ENCODE measurements at places on chromosomes 4 and X.
A peak's percentile ranks its signal among the peaks of the same experiment; 100 is the strongest.

DNA sequence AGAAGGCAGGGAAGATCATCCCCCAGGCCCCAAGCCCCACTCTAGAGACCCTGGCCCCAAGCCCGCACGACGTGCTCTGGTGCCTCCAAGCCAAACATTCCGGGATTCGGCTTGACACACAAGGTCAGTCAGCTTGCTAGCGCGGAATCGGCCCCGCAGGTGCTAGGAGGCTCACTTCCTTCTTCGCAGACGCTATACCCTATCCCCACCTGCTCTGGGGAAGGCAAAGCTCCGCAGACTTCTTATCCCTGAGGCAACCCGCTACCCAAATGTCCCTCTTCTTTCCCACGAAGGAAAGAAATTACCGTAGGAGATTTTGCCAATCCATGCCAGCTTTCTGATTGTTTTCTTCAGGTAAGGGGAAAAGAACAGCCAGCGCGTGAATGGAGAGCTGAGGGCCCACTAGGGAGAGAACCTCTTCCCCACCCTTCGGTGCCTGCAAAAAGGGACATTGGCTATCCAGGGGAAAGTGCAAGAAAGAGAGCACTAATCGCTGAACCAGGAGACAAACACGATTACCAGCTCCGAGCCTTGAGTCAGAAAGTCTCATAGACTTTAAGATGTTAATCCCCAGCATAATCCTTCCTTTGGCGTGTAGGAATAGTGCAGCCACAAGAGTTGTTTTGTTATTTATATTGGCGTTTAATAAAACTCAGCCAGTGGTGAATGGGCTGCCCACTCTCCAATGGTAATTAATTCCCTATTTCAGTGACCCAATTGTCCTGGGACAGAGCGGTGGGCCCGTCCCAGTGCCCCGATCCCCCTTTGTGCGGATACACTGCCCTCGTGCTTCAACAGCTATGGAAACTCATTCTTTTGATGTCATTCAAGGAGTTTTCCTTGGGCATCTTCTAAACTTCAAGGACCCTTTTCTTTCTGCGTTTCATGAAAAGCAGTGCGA lies 5.4 kb upstream of the NEUROG2 start:
- no peak for DNase-seq
- no peak overlapping the region for H3K4me3 ChIP-seq

DNA sequence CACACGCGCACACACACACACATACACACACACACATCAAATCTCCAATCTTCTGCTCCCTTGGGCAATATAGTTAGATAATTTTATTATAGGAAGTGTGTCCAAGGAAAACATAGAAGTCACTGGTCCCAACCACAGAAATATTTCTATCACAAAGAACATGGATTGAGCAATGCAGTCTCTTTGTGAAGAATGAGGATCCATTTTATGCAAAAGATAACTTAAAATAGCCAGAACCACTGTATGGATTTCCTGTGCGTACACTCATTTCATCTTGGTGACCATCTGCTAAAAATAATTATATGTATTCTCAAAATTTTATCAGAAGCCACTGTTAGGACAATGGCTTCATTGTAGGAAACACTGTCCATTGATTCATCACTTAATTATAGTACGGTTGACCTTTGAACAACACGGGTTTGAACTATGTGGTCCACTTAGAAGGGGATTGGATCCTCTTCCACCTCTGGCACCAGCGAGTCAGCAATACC lies 169.6 kb upstream of the MXRA5 start:
- H3K27ac ChIP-seq: no peak overlapping the region
- no peaks in the 10 kb centered on the region for H3K36me3 ChIP-seq
- H3K4me3 ChIP-seq: no peak overlapping the region
- DNase-seq: no peak
- H3K27me3 ChIP-seq: no peaks in the 10 kb centered on the region

DNA sequence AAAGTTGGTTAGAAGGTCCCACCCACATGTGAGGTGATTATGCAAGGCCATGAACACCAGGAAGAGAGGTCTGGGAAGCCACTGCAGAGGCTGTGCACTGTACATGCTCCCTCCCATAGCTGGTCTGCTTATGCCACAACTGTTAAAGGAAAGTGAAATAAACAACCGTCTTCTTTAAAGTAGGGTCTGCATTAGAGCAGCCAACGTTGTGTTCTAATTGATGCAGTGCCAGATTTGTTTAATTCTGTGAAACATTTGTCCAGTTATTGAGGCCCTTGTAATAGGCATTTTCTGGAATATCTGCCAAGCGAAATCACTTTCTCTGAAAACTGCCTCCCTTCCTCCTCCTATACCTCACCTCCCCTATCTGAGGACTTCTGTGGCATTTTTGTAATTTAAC lies 224.0 kb upstream of the LNX1 start:
- no peaks in the 10 kb centered on the region for H3K27me3 ChIP-seq
- no peak for DNase-seq
- no peaks in the 10 kb centered on the region for H3K36me3 ChIP-seq
- no peaks in the 10 kb centered on the region for H3K4me1 ChIP-seq
- no peak overlapping the region for H3K4me3 ChIP-seq

GRCh38 chr4:187558391-187558790 lies 437.2 kb upstream of the ZFP42 start:
- H3K36me3 ChIP-seq: no peaks in the 10 kb centered on the region
- no peak for DNase-seq
- no peak overlapping the region for H3K27ac ChIP-seq
- no peak overlapping the region for H3K4me3 ChIP-seq
- H3K4me1 ChIP-seq: no peaks in the 10 kb centered on the region
- peaks cover 2% of the 10 kb centered on the region for H3K27me3 ChIP-seq

DNA sequence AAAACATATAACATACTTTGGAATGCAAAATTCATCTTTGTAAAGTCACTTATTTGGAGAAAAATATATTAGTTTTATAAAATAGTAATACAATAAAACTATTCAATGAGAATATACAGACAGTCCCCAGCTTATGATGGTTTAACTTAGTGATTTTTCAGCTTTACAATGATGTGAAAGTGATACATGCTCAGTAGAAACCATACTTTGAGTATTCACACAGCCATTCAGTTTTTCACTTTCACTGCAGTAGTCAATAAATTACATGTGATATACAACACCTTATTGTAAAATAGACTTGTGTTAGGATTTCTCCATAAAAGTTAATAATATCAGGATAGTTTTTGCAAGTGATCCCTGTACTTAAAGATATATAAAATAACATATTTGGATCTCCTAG lies 436.0 kb downstream of the CENPC start:
- H3K27ac ChIP-seq: no peak overlapping the region
- no peaks in the 10 kb centered on the region for H3K4me1 ChIP-seq
- no peaks in the 10 kb centered on the region for H3K36me3 ChIP-seq

GRCh38 chr4:123785538-123785937 lies 388.9 kb downstream of the SPRY1 start:
- peak overlapping the region; percentile 39 for H3K4me3 ChIP-seq
- DNase-seq: peak; percentile 83
- no peaks in the 10 kb centered on the region for H3K27me3 ChIP-seq
- H3K36me3 ChIP-seq: no peaks in the 10 kb centered on the region
- peak overlapping the region; percentile 86 for H3K27ac ChIP-seq
- peaks cover 41% of the 10 kb centered on the region for H3K4me1 ChIP-seq

DNA sequence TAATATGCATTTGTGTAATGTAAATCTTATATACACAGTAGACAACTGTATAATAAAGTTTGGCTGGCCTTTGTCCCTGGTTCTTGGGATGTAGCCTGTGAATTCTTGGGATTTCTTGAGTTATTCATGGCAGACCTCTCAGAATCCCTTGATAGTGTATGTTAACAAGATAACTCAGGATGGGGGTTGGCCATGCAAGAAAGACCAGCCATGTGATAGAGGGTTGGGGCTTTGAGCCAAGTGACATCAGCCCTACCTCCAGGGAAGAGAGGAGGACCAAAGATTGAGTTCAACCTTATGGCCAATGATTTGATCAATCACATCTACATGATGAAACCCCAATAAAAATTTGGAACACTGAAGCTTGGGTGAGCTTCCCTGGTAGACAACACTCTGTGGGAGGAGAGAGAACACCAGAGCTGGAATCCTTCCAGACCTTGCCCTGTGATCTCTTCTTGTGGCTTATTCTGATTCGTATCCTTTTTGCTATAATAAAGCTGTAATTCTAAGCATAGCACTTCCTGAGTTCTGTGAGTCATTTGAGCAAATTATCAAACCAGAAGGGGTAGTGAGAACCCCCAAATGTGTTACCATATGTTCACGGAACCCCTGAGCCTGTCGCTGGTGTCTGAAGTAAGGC lies 11.3 kb downstream of the SLC2A9 start:
- no peak overlapping the region for H3K4me3 ChIP-seq
- H3K27me3 ChIP-seq: no peaks in the 10 kb centered on the region
- H3K27ac ChIP-seq: no peak overlapping the region
- no peaks in the 10 kb centered on the region for H3K36me3 ChIP-seq

- peaks cover 2% of the 10 kb centered on the region for H3K27me3 ChIP-seq
- no peak for DNase-seq
- no peaks in the 10 kb centered on the region for H3K4me1 ChIP-seq
- H3K36me3 ChIP-seq: no peaks in the 10 kb centered on the region
Measured at GRCh38 chr4:92060333-92060732, 243.4 kb upstream of the GRID2 start.

GRCh38 chr4:154658680-154659405 lies 46.4 kb upstream of the FGG start:
- no peaks in the 10 kb centered on the region for H3K4me1 ChIP-seq
- no peaks in the 10 kb centered on the region for H3K27me3 ChIP-seq
- H3K4me3 ChIP-seq: peak overlapping the region; percentile 22
- H3K36me3 ChIP-seq: no peaks in the 10 kb centered on the region

DNA sequence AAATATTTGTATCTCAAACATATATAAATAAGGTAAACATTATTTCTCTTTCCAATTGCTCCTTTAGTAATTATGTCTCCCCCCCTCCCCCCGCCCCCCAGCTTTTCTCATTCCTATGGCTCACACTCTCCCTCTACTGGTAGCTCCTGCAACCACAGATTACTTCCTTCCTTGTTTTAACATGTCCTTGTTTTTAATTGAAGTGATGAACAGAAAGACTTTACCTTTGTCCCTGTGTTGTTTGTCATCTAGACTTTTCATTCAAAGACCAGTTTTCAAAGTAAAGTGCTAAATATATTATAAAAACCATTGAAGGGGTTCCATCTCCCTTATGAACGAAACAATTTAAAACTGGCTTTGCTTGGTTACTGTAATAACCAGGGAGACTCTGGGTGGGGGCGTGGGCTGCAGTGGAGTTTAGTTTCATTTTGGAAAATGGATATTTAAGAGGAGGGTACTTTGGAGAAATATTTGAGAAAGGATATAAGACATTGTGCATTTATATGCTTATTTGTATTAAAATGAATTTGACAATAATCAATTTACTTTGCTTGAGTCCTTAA lies 352.9 kb downstream of the RAPGEF2 start:
- no peak for DNase-seq
- no peaks in the 10 kb centered on the region for H3K27me3 ChIP-seq
- no peak overlapping the region for H3K4me3 ChIP-seq
- H3K36me3 ChIP-seq: no peaks in the 10 kb centered on the region

DNA sequence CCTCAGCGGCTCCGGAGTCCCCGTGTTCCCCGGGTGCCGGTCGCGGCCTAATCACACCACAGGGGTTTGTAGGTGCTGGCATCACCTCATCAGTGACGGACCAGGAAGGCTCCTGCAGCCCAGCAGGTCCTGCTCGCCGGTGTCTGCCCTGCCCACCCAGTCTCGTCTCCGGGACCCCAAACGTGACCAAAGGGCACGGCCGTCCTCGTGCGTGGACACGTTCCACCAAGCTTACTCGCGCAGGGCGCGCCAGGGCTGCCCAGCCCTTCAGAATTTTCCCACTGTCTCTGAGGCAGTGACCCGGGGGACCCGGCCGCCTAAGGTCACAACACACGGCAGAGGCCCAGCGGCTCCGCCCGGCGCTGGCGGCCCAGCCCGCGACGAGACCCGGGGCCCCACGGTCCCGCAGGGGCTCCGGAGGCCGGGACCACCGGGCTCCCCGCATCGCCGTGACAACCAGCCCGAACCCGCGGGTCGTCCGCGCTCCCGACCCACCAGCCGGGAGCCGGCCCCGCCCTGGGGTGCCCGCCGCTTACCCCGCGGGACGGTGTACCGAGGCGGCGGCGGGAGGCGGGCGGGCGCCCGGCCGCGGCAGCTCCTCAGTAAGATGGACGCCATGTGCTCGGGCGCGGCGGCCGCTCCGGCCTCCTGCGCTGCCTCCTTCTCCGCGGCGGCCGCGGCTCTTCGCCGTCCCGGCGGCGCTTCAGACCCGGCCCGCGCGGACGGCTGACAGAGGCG lies 454 bp downstream of the LETM1 start:
- H3K4me1 ChIP-seq: peaks cover 36% of the 10 kb centered on the region
- H3K27ac ChIP-seq: peak overlapping the region; percentile 79
- H3K4me3 ChIP-seq: peak overlapping the region; percentile 95
- no peaks in the 10 kb centered on the region for H3K27me3 ChIP-seq
- peak; percentile 47 for DNase-seq
- H3K36me3 ChIP-seq: peaks cover 6% of the 10 kb centered on the region

DNA sequence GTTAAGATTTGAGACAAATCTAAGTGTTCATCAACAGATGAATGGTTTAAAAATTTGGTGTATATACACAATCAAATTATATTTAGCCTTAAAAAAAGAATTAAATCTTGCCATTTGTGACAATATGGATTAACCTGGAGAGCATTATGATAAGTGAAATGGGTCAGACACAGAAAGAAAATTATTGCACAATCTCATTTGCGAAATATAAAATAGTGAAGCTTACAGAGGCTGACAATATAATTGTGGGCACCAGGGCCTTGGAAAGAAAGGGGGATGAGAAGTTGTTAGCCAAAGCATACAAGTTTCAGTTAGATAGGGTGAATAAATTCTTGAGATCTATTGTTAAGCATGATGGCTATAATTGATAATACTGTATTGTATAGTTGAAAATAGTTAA lies 883.0 kb downstream of the TECRL start:
- no peaks in the 10 kb centered on the region for H3K4me1 ChIP-seq
- no peak overlapping the region for H3K27ac ChIP-seq
- DNase-seq: no peak
- H3K36me3 ChIP-seq: no peaks in the 10 kb centered on the region
- H3K4me3 ChIP-seq: no peak overlapping the region
- no peaks in the 10 kb centered on the region for H3K27me3 ChIP-seq

GRCh38 chr4:70754470-70754869 lies 32.7 kb downstream of the RUFY3 start:
- H3K4me1 ChIP-seq: no peaks in the 10 kb centered on the region
- H3K27me3 ChIP-seq: no peaks in the 10 kb centered on the region
- no peak overlapping the region for H3K4me3 ChIP-seq
- no peak overlapping the region for H3K27ac ChIP-seq

- no peak overlapping the region for H3K4me3 ChIP-seq
- no peaks in the 10 kb centered on the region for H3K36me3 ChIP-seq
- no peaks in the 10 kb centered on the region for H3K27me3 ChIP-seq
Measured at GRCh38 chrX:116493271-116493670, 30.5 kb upstream of the CT83 start.

- no peak overlapping the region for H3K4me3 ChIP-seq
- no peaks in the 10 kb centered on the region for H3K4me1 ChIP-seq
- no peak for DNase-seq
Measured at GRCh38 chr4:45331802-45332201, 605.4 kb upstream of the GNPDA2 start.

All from psoas muscle (tissue), 8 donors.